ENCODE measurements at places on chromosomes 4 and X.

- DNase-seq = no peak
These were observed 31.5 kb downstream of the REELD1 start for GRCh38 chr4:146245850-146246249.

GRCh38 chrX:39384996-39385395 lies 583.7 kb downstream of the MID1IP1 start:
- no peak for DNase-seq

DNA sequence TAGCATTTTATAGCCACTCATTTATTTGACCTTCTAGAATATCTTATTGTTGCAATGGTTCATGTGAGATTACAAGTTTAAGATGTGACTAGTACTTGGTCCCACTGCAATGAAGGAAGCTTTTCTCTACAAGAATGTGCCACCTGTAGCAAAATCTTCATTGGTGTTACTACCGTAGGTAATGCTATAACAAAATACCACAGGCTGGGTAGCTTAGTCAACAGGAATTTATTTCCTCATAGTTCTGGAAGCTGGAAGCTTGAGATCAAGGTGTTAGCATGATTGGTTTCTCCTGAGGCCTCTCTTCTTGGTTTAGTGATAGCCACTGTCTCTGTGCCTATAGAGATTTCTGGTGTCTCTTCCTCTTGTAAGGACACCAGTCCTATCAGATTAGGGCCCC lies 441.0 kb downstream of the GPM6A start:
- no peak for DNase-seq

DNA sequence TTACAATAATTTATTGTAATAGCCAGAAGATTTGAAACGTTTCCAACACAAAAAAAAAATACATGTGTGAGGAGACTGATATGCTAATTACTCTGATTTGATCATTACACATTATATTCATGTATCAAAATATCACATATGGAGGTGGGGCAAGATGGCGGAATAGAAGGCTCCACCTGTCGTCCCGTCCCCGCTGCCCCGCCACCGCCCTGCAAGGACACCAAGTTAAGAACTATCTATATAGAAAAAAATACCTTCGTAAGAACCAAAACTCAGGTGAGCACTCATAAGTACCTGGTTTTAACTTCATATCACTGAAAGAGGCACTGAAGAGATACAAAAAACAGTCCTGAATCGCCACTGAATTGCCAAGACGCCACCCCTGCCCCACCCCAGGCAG lies 60.9 kb upstream of the SCRG1 start:
- no peak for DNase-seq

DNA sequence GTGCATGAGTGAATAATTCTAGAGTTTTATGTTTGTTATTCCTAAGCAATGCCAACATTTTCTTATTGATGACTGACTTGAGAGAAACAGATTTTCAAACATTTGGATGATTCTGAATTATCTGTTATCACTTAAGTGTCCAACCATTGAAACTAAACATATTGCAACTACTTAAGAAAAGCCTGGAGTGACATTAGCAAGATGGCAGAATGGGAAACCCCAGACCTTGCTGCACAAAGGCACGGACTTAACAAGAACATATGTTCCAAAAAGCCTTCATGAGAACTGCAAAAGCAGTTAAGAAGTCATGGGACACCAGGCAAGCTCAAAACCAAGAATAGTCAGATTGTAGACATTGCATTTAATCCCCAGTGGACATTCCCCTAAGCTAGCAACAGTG lies 215.1 kb downstream of the DCHS2 start:
- DNase-seq = no peak

DNA sequence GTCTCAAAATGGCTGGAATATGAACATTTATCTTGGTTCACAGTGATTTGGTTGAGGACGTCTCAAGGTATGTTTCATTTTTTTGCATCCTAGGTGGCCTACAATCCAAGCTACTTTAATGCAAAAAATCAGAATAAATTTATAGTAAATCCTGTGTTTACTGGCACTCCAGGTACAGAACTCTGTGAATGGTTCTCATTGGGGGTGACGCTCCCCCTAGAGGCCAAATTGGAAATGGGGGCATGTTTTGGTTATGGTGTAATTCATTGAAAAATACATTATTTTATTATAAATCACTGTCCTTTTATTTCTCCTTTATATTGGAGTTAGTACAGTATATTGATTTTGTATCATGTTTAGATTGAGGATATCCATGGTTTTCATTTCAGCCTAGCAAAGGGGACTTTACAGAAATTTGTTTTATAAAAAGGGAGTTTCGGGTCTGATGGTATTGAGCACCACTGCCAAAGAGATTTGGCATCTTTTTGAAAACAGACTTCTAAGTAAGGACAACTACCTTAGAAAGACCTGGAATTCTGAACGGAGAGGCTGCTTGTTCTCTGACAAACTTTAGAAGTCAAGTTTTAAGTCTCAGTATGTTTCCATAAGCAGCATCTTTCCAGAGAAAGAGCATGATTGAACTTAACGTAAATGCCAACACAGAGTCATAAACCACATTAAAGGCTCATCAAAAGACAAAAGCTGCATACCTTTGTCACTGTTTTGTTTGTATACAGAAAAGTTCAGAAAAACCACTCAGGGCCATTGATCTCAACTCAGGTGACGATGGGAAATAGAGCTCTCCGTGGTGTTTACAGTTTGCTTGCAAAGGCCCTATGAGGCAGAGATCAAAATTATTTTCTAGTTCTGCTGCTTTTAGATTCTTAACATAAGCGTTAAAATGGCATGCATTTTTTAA lies 19.4 kb downstream of the MTM1 start:
- DNase-seq = no peak

GRCh38 chr4:140130677-140131076 lies 23.3 kb downstream of the MAML3 start:
- DNase-seq = no peak

GRCh38 chrX:110218591-110218990 lies 99.3 kb downstream of the AMMECR1 start:
- no peak for DNase-seq

- no peak for DNase-seq
These were observed 121.5 kb upstream of the NUDT6 start for GRCh38 chr4:123043793-123044425.

Data from stimulated activated CD8-positive, alpha-beta memory T cell treated with anti-CD3 and anti-CD28 coated beads, Interleukin-15, amount 100 ng/mL, for 4 hours (primary cell).